Left renal pelvis (tissue), 4 donors: ENCODE measurements at places on chromosomes 2 and 18.

GRCh38 chr2:204486805-204487204, 58.5 kb upstream of the PARD3B start:
- no peak for DNase-seq

DNA sequence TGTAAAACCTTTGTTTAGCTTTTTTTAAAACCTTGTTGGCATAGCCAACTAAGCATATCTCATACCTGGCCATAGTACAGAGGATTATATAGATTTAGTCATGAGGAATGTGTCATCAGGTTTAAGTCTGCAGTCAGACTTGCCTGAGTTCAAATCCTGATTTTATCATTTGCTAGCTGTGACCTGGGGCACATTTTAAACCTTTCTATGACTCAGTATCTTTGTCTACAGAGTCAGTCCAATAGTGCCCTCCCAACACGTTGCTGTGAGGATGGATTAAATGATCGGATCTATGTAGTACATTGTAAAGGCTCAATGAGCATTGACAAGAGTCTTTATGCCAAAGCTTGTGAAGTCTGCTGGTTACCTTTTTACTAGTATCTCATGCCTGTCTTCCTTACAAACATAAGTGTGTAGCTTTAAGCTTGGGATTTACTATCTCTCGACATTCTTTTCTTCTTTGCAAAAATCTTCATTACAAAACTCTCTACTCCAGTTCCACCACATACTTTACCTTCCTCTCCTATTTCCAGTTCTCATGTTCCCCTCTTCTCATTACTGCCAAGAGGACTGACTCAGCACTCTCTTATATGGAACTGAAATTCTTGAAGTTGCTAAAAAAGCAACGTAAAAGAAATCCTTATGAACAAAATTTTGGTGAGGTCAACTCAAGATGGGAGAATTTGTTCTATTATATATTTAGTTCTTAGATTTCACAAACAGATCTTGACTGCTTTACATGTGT, 68.1 kb upstream of the RBMS1 start:
- DNase-seq, result no peak

DNA sequence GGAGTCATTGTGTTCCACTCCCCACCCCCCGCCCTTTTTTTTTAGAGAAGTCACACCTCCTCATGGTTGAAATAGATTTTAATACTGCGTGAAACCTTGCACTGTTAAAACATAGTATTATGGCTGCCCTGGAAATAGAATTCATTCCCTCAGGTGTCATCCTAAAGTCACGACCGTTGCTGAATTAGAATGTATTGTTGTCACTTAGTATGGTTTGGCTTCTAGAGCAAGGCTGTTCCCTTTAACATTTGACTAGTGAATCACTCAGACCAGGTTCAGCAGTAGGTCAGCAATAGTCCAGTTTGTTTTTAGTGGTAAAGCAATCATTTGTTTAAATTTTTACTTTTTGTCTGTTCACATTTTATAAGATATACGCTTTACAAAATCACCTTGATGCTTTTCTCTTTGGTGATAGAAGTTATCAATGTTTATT, 1.2 kb downstream of the BABAM2 start:
- DNase-seq, result no peak

- DNase-seq, result no peak
These were observed 210.9 kb upstream of the SMAD7 start for GRCh38 chr18:49161627-49162026.

DNA sequence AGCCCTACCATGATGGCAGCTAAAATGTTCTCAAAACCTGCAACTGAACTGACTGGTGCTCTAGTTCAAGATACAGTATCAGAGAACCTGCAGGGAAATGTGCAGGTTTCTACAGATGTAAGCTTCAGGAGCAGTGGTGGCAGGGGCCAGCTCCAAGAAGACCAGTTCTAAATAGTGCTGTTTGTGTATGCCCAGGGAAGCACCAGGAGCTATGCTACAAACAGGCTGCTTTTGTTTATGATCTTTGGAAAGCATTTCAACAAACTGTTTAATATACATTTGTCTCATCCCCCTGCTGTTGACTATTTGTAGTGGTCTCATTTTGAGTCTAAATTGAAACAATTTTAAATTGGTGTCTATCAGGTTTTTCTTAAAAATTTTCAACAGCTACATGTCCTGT, 20.7 kb downstream of the FZD5 start:
- DNase-seq, result no peak

GRCh38 chr2:81355436-81355835, 1050.9 kb upstream of the LRRTM1 start:
- no peak for DNase-seq

DNA sequence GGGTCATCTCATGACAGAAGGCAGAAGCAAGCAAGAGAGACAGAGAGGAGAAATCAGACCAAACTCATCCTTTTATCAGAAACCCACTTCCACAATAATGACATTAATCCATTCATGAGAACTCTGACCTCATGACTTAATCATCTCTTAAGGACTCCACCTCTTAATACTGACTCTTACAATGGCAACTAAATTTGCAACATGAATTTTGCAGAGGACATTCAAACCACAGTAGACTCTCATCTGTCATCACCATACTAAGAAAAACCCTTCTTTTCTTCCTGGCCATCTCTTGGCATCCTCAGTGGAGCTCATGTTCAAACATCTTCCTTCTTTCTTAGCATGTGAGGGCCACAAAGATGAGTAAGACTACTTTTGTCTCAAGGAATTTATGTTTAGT, 476.2 kb upstream of the RAB12 start:
- no peak for DNase-seq

- no peak for DNase-seq
These were observed 46.3 kb downstream of the PTPN2 start for GRCh38 chr18:12837747-12838146.

- no peak for DNase-seq
These were observed 175.6 kb downstream of the GLI2 start for GRCh38 chr2:120910956-120911951.

- no peak for DNase-seq
These were observed 1622.7 kb upstream of the CELF4 start for GRCh38 chr18:39188278-39188677.

GRCh38 chr2:181680055-181680936, at the start of gene NEUROD1:
NEUROD1 (minus strand) TSS chr2:181680517; CDS start chr2:181678860, 1,657 bp downstream.
- DNase-seq, result no peak

- no peak for DNase-seq
These were observed 80.3 kb upstream of the MAP4K4 start for GRCh38 chr2:101617188-101617587.

- DNase-seq, result no peak
These were observed 98.9 kb upstream of the ARL4C start for GRCh38 chr2:234595829-234596228.

- DNase-seq, result no peak
These were observed 919 bp upstream of the CYP1B1 start for GRCh38 chr2:38076710-38077430.

DNA sequence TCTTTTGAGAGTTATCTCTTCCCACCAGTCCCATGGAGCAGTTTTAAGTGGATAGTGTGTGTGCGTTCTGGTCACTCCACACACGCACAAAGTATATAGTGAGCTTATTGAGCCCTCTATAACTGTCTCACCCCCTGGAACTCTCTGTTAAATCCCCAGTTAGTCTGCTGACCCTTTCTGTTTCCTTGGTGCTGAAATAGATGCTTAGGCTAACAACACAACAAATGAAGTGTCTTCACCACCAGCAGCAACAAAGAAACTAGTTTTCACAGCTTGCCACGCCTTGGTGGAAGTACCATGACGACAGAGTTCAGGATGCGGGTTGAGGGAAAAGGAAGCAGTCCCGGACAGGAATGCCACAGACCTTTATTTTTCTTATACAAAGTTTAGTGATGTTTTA, 203.5 kb upstream of the TMEFF2 start:
- DNase-seq, result no peak

DNA sequence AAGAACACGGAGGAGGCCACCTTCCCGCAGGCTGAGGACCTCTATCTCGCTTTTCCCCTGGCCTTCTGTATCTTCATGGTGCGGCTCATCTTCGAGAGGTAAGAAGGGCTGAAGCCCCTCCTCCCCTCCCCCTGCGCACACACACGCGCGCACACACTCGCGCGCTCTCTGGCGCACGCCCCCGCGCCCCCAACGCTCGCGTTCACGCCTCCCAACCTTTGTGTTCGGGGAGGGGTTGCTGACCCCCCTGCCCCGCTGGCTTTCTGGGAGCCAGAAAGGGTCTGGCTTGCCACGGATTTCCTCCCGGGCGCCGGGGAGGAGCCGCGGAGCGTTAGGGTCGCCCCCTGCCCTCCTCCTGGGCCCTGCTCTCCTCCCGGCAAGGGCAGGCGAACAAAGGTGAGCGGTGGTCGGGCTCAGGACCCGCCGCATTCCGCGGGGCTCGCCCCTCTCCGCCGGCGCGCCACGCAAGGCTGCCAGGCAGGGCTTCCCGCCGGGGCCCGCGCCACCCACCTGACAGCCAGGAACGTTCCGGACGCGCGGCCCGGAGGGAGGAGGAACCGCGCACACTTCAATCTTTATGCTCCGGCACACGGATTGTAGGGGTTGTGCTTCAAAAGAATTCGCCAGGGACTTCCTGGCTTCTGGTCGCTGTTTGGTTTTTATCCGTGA, 583 bp downstream of the CERS6 start:
- DNase-seq, result no peak

DNA sequence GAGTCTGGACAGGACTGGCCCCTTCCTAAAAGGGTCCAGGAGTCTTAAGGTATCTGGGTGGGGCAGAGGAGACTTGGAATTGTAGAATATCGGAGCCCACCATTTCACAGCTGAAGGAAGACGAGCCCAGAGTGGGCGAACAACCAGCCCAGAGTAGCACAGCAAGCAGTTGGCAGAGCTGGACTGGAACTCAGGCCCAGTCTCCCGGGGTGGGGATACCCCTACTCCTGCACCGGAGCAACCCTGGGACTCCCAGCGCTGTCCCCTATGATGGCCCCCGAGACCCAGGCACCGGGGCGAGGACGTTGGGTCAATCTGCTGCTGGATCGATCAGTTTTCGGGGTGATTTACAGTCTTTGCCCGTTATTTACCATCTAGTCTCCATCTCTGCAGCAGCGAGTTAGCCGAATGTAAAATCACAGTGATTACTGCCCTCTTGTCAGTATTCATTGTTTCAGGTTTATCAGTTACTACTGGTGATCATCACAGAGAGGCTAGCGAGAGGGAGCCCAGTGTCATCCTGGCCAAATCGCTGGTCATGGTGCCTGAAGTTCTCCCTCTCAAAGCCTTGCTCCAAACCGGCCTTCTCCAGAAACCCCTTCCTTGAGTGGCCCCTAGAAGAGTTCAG, 75.3 kb downstream of the SMAD7 start:
- no peak for DNase-seq

GRCh38 chr2:80893711-80894110, 589.2 kb upstream of the LRRTM1 start:
- no peak for DNase-seq

DNA sequence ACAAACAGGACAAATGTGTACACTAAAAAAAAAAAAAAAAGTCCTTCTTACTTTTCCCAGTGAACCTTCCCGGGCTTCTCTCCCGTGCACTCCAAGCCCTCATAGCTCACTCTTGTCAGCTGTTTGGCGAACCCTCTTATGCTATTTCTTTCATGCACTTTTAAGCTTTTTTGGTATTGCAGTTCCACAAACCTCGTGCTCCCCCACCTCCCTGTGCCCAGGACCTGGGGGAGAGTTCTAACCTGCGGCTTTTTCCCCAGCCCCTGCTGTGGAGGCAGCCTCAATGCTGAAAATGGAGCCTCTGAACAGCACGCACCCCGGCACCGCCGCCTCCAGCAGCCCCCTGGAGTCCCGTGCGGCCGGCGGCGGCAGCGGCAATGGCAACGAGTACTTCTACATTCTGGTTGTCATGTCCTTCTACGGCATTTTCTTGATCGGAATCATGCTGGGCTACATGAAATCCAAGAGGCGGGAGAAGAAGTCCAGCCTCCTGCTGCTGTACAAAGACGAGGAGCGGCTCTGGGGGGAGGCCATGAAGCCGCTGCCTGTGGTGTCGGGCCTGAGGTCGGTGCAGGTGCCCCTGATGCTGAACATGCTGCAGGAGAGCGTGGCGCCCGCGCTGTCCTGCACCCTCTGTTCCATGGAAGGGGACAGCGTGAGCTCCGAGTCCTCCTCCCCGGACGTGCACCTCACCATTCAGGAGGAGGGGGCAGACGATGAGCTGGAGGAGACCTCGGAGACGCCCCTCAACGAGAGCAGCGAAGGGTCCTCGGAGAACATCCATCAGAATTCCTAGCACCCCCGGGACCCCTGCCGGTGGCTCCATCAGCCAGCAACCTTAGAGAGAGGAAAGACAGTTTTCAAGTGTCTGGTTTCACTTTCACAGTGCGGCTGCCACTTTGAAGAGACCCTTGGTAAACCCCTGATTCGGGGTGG, 826 bp downstream of the KCNE4 start:
- no peak for DNase-seq

DNA sequence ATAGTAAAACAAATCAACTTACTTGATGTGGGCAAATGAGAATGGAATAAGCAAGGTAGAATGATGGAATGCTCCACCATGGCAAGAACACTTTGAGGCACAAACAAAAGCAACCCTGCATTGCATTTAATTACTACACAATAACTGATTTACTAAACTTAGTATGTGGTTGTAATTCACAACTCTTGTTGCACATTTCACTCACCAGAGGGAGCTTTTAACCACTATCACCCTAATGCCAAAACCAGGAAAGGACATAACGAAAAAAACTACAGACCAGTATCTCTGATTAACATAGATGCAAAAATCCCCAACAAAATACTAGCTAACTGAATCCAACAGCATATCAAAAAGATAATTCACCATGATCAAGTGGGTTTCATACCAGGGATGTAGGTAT, 659.8 kb downstream of the CPS1 start:
- no peak for DNase-seq

- peak; percentile 96 for DNase-seq
These were observed 184.6 kb downstream of the ZFP36L2 start for GRCh38 chr2:43041661-43042360.

GRCh38 chr2:170241756-170242155, 63.8 kb downstream of the MYO3B start:
- no peak for DNase-seq

DNA sequence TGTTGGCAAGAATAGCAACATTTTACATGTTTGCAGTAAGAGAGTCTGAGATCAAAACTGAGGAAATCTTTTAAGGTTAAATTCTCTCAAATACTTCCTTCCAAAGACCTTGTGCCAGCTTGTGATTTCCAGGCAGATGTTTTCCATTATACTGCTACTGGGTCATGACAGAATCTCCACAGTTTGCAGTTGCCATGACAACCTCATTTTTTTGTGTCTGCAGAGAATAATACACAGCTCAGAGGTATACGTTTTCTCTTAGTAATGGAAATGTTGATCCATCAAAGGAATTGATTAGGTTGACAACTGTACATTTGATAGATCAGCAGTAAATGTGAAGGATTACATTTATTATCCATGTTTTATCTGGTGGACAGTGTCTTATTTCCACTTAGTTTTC, 29.1 kb upstream of the CSRNP3 start:
- peak; percentile 40 for DNase-seq

GRCh38 chr2:137964066-137964858, at the start of gene HNMT:
HNMT (plus strand) TSS chr2:137964473; CDS start chr2:137964492, 19 bp downstream.
- no peak for DNase-seq

DNA sequence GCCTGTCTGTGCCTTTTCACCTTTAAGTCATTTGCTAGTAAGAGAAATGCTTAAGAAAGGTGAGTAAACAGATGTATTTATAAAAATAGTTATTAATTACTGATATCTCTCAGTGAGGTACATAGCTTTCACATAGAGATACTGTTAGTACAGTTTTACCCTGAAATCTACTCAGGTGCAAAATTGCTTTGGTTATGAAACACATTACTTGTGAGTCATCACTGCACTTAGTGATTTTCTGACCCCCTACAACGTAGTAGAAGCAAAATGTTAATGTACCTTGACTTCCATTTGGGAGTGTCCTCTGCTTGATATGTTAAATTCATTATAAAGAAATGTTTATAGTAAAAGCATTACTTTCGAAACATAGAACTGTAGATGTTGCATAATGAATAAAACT, 6.5 kb downstream of the GLS start:
- no peak for DNase-seq
